Cortex of kidney (tissue), 1 donor: ENCODE measurements at places on chromosomes 12 and 14.

DNA sequence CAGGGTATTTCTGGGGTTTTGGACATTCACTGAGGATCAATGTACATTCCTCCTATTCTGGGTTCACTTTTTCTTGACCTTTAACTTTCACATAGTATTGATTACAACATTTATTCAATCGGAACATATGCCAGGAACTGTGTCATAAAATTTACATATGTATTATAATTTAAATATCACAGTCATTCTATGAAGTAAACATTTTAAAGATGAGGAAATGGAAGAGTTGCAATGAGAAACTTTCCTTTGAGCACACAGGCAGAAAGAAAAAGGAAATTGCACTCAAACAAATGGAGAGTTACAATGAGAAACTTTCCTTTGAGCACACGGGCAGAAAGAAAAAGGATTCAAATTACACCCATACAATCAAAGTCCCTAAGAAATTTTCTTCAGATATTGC lies 3.1 kb downstream of the MUCL1 start:
- DNase-seq, result no peak

DNA sequence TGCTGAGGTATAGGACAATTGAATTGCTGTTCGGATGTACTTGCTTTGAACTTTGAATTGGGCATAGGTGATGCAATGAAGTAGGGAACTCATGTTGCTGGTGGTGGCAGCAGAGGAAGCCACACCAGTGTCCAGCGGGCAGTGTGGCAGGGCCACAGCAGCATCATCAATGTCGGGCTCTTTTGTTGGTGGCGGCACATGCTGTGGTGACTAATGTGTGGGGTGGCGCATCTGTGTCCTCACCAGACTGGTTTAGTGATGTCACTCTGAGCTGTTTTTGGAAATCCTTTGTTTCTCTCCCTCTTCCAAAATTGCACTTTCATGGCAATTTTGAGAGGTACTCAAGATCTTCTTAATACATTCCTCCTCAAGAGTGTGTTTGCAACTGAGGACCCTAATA lies 187.6 kb downstream of the ETNK1 start:
- no peak for DNase-seq

- no peak for DNase-seq
Observed at GRCh38 chr14:61171727-61172126, 109.4 kb downstream of the TMEM30B start.

DNA sequence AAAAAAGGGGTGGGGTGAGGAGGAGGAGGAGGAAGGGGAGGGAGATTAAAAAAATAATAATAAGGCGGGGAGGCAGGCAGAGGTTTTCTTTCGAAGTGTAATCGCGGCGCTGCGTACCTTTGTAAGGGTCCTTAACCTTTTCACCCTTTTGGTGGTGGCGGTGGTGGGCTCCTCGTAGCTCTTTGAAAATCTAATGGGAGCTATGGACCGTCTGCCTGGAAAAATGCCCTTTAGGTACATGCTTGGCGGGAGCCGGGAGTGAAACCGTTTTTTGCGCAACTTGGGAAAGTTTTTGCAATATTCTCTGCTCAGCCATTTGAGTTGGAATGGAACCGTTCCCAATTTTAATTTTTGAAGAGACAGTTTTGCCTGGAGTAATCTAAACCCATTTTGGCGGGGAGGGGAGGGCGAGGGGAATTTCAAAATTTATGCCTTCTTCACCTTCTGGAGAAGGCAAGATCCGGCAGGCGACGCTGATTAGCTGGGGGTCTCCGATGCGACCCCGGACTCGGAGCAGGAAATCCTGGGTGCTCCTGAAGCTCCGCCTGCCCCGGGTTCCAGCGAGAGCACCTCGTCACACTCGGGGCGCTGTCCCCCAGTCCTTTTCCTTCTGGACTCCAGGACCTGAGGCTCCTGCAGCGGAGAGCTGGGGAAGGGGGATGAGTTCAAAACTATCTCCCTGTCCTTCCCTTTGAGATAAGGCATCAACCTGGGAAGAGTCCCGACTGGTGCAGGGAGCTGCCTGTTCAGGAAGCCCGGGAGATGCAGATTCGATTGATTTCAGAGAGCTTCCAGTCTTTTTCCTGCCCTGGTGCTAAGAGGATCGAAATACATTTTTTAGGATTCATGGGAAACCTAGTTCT lies 74.6 kb upstream of the TBX5 start:
- DNase-seq, result no peak

DNA sequence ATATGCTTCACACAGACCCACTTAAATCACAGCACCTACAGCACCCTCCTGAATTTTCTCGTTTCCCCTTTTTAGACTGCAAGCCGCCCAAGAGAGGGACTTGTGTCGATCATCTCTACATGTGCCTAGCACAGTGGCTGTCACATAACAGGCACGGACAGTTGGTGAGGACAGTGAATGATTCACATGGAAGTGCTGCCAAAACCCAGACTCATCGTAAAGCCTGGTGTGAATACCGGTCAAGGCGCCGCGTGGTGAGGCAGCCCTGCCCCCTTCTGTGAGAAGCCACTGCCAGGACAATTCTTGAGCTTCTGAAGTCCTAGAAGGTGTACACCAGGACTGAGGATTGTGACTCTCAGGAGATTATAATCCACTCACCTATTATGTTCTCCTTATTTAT lies 44.3 kb downstream of the ATG2B start:
- no peak for DNase-seq

GRCh38 chr12:49304161-49304560 lies 9.2 kb downstream of the PRPH start:
- no peak for DNase-seq

DNA sequence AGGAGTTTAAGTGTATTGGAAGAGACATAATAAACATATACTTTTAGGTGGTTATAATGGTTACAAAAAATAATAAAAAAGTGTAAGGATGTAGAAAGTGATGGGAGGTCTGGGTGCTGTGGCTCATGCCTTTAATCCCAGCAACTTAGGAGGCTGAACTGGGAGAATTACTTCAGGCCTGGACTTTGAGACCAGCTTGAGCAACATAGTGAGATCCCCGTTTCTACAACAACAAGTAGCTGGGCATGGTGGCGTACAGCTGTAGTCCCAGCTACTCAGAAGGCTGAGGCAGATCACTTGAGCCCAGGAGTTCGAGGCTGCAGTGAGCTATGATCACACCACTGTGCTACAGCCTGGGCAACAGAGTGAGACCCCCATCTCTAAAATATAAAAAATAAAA lies 19.0 kb downstream of the NUBPL start:
- DNase-seq, result no peak

DNA sequence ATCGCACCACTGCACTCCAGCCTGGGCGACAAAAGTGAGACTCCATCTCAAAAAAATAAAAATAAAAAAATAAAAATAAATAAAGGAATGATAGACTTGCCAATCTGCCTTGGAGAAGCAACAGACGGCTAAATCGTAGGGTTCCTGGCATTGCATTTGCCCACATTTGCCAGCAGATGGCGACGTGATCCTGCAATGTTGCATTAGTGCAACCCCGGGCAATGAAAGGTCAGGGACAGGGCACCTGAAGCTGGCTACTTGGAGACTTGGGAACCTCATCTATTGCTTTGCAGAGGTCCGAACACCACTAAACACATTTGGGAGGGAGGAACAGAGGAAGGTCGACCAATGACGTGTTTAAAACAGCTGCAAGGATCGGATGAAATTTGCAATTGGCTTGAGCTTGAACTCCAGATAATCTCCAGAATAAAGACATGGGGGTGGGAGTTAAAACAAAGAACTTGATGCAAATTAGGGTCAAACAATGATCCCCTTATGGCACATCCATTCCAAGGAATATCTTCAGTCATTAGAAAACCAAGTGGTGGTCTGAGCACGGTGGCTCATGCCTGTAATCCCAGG lies 34.6 kb downstream of the SPRING1 start:
- no peak for DNase-seq

GRCh38 chr12:64103825-64104740 lies 118.0 kb downstream of the KICS2 start:
- no peak for DNase-seq

DNA sequence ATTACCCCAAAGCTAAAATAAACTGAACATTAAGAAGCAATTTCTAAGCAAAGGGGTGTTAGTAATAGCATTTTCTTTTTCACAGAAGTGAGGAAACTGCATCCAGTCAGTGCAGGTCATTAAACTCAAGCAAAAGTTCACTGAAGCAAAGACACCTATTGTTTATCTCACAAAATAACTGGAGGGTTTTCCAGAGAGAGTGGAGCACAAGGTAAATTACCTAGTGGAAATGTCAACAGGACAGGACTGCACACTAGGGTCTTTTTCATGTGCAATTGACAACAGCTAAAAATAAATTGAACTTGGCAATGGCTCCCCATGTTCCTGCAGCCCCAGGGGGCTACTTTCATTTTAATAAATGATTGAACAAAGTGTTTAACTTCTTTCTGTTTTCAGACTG lies 742.0 kb downstream of the GALC start:
- no peak for DNase-seq

GRCh38 chr12:6215932-6216494 lies 15.8 kb downstream of the CD9 start:
- no peak for DNase-seq

- DNase-seq, result no peak
Observed at GRCh38 chr12:55996201-55996714, 818 bp upstream of the SUOX start.

DNA sequence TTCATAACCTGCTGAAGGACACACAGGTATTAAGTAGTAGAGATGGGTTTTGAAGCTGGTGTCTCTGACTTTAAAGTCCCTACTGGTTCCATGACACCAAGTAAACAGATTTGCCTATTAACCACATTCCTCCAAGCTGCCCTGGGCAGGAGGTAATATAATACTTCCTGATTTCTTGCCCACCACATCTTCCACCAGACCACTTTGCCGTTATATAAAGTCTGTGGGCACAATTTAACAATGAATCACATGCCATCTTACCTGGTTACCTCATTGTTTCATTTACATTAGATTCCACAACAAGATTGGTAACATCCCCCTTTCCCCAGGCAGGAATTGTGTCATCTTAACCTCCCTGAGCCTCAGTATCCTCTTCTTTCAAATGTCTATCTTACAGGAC lies 900 bp upstream of the LRRC23 start:
- no peak for DNase-seq

DNA sequence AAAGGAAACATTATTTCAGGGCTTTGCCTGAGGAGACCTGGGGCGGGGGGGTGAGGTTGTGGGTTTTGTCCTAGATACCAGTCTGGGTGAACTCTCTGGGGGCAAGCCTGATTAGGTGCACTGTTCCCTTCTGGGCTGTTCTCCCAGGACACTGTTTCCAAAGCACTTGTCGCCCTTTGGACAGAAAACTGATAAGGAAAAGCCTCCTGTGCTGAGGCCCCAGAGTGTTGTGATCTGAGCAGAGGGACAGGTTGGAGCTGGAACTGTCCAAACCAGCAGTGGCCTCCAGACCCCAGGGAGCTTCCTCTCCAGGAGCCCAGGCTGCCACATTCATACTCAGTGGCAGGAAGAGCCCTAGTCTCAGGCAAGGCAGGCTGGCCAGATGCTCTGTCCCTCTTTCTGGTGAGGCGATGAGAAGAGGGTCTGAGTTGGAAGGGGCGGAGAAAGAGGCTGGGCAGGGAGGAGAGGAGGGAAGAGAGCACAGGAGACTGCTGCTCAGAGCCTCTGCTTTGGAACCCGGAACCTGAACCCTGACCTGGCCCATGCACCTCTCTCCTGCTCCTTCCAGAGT lies 1.9 kb downstream of the GALNT16 start:
- no peak for DNase-seq

DNA sequence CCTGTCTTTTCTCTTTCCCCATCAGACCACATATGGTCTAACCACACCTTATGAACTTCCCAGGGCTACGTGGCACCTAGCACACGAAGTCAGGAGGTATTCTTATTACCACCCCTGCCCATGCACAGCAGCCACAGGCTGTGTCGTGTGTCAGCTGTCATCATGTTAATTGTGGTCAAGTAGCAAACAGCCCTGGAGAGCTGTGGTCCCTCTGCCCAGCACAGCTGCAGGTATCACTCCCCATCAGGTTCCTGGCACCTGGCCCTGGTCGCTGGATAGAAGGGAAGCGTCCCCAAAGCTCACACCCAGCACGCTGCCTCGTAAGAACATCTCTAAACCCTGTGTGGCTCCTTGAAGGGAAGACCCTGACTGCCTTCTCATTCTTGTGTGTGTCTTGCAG lies 45.4 kb downstream of the CLMN start:
- DNase-seq, result no peak

DNA sequence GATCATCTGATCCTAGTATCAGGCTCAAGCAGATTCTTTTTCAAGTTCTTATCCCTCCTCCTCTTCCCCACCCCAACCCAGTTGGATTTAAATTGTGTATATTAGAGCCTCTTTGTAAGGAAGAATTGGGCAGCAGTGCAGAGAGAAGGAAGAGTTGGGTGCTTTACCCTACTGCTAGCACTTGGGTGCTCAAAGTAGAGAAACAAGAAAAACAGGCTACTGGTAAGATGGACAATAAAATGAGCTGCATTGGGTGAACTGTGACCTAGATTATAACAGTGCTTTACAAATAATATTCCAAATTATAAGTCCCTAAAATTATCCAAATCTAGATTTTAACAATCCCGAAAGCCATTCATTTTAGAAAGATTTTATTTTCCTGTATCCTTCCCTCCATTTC lies 363.4 kb upstream of the GARIN6 start:
- no peak for DNase-seq

- no peak for DNase-seq
Observed at GRCh38 chr14:57008534-57008933, 198.3 kb upstream of the OTX2 start.

- DNase-seq, result no peak
Observed at GRCh38 chr12:70876952-70877351, 43.6 kb downstream of the PTPRR start.

GRCh38 chr12:90548595-90548994 lies 406.4 kb downstream of the CCER1 start:
- no peak for DNase-seq

- DNase-seq, result no peak
Observed at GRCh38 chr12:54051874-54052437, 1.7 kb upstream of the HOXC4 start.

DNA sequence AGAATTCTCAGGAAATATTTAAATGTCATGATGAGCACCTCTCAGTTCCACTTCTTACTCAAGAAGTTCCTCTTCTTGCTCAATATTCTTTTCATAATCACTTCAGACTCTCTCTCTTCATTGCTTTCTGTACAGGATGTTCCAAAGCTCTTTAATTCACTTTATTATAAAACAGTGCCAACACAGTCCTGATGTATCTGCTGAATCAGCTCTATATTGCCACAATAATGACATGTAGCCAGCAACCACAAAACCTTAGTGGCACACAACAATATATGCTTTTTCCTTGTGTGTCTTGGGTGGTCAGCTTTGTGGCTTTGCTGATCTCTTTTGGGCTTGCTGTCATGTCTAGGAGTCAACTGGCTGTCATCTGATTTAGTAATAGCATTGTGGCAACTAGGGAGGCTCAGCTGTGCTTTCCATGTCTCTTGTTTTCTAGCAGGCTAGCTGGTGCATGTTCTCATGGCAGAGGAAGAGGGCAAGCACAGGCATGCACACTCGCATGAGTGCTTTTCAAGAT lies 52.8 kb upstream of the SLC2A13 start:
- no peak for DNase-seq

DNA sequence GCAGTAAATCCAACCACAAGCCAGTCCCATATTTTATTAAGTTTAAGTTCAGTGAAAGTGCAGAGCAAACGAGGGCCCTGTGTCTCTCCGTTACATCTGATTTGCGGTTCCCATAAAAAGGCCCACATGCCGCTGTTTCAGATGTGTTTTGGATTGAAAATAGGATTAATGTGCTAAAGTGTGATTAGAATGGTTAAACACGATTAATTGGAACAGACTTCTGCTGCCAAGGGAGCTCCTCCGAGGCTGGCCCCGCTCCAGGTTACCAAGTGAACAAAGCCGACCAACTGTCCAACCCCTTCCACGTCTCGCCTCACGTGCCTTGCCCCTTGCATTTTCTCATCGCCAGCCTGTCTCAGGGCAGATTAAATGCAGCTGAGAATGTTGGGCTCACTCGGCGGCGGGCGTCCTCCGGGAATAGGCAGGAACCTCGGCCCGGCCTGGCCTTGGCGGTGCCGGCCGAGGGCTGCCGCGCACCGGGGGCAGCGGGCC lies 166.5 kb upstream of the GSC start:
- DNase-seq, result no peak
